Activated naive CD8-positive, alpha-beta T cell treated with anti-CD3 and anti-CD28 coated beads for 36 hours (primary cell): ENCODE measurements at places on chromosomes 6 and 20.
A peak's percentile ranks its signal among the peaks of the same experiment; 100 is the strongest.

DNA sequence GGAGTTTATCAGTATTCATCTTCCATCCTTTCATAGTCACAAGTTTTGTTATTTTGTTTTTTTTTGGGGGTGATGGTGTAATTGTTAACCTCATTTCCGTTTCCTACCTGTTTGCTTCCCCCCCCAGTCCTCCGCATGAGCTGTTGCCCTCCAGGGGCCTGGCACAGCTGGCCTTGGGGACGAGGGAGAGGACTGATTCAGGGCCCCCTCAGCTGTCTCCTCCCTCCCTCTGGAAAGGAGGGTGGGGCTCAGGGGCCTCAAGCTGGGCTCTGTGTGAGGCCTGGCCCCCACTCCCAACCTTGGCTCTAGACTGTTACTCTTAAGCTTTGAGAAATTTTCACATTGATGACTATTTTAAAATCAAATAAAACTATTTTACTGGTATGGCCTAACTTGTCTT is 4.0 kb downstream of the LRRC73 start:
- no peak for DNase-seq

DNA sequence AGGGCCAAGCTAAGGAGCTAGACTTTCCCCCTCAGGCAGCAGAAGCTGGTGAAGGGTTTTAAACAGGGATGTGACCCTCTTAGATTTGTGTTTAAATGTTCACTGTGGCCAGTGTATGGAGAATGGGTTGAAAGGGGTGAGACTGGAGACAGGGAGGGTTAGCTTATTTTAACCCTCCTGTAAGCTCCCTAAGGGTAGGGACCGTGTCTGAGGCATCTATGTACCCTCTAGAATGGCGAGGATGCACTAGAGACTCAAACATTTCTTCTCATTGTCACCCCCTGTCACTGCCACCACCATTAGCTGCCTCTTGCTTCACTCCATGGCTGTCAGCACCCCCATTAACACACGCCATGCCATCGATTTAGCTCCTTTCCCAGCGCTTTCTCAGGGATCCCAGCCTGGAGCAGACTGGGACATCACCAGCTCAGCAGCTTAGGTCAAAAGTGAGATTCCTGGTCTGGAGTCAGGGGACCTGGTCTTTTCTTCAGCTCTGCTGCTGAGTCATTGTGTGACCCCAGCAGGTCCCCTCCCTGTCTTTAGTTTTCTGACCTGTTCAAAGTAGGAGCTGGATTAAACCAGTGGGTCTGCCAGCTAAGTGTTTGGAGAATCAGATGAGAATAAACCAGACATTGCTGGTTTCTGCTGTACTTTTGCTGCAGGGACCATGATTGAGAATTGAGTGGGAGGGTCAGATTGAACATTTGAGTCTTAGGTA is 1.1 kb upstream of the SLC22A7 start:
- no peak for DNase-seq

- DNase-seq, result peak; percentile 73
Observed at GRCh38 chr6:45419571-45420082, 41.9 kb upstream of the SUPT3H start.

DNA sequence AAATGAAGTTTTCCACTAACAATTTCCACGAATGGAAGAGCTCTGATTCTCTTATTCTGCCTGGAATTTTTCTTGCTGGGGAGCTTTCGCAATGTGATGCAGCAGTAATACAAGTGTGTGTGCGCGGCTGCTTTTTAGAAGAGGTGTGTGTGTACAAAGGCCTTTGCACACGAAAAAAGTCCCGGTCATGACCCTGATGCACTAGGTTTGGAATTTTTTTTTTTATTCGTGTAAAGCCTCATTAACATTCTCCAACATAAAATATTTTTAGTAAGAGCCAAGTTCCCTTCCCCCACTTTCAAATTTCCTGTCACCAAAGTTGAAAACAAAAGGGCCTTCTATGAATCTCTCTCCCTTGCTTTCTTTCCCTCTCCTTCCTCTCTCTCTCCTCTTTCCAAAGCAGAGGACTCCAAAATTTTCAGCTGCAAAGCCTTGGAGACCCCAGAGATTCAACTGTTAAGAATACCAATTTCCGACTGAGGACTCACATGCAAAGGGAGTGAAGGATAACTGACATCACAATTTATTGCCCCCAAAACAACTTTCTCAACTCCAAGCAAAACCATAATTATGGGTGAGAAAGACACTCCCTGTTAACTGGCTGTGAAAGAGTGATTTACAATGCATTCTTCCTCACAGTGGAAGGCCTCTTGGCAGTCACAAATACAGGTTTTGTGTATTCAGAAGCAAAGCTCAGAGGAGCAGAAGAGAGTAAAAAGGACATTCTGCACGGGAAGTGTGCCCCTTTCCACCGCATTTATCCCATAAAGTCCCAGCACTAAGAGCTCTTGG is 421.2 kb upstream of the JARID2 start:
- no peak for DNase-seq

GRCh38 chr20:34300809-34301586 is 2.2 kb downstream of the AHCY start:
- DNase-seq, result no peak

- no peak for DNase-seq
Observed at GRCh38 chr20:23268792-23269354, 81.7 kb upstream of the NXT1 start.

DNA sequence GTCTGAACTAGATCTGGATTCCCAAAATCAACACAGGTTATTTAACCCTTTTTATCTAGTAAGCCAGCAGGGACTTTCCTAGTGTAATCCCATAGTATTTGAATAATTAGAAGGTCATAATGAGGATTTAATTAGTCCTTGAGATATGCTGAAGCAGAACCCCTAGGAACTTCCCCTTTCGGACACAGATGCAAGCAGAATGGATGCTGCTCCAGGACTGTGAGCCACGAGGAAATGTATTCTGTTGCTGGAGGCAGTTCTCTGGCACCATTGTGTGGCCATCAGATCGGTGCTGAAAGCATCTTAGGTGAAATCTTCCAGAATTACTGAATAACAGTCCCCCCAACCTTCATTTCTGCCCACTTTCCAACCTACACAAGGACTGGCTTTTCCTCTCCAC is 206.9 kb downstream of the TMEM242 start:
- no peak for DNase-seq

- DNase-seq, result no peak
Observed at GRCh38 chr6:114556846-114557488, 214.1 kb upstream of the HS3ST5 start.
